Activated gamma-delta T cell treated with Interleukin-2 at 50 U/mL for 16 hours (primary cell): ENCODE measurements at places on chromosomes 2 and 18.

- DNase-seq, result no peak
These were observed 29.2 kb downstream of the PDIA6 start for GRCh38 chr2:10783421-10783820.

GRCh38 chr2:229952256-229952835, 30.0 kb downstream of the FBXO36 start:
- no peak for DNase-seq

GRCh38 chr2:17608251-17608650, 67.8 kb downstream of the VSNL1 start:
- DNase-seq, result no peak

GRCh38 chr2:26566081-26566375, 75.1 kb downstream of the CIB4 start:
- DNase-seq, result no peak

GRCh38 chr2:120109186-120110061, 96.5 kb downstream of the EPB41L5 start:
- no peak for DNase-seq

- DNase-seq, result no peak
These were observed 49.7 kb downstream of the SCN7A start for GRCh38 chr2:166444306-166444705.

DNA sequence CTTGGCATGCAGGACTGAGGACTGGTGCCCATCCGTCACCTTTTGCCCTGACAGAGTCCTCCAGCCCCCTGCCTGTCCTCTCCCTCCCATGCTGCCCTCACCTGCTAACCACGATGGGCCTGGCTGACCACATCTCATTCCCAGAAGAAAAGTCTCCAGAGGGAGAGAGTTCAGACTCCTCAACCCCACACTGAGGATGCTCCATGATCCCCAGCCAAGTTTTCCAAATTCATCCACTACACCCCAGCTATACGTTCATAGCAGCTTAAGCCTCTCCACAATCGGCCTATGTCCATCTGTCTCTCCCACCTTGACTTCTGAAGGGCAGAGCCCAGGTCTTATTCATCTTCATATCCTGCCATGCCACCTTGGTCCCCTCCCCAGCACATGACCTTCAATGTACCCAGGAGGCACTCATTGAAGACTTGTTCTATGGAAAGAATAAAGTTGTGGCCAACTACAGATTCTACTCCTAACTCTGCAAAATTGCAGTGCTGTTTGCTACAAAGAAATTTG, 115.6 kb upstream of the ID2 start:
- DNase-seq, result no peak

GRCh38 chr18:23992089-23992940, 22.2 kb upstream of the TTC39C start:
- DNase-seq, result peak; percentile 41

- DNase-seq, result no peak
These were observed 155.3 kb downstream of the TFCP2L1 start for GRCh38 chr2:121129692-121130091.

GRCh38 chr2:157628477-157629415, at the start of gene ACVR1C:
ACVR1C (minus strand) TSS chr2:157628864; CDS start chr2:157628644, 220 bp downstream.
- DNase-seq, result peak; percentile 66

- DNase-seq, result no peak
These were observed 61.5 kb downstream of the FARP2 start for GRCh38 chr2:241417626-241418025.

GRCh38 chr2:55946793-55947192, 23.2 kb upstream of the EFEMP1 start:
- no peak for DNase-seq

GRCh38 chr2:171712051-171712450, 24.8 kb downstream of the DYNC1I2 start:
- DNase-seq, result no peak

GRCh38 chr2:10501451-10501961, 53.4 kb upstream of the ODC1 start:
- DNase-seq, result no peak

DNA sequence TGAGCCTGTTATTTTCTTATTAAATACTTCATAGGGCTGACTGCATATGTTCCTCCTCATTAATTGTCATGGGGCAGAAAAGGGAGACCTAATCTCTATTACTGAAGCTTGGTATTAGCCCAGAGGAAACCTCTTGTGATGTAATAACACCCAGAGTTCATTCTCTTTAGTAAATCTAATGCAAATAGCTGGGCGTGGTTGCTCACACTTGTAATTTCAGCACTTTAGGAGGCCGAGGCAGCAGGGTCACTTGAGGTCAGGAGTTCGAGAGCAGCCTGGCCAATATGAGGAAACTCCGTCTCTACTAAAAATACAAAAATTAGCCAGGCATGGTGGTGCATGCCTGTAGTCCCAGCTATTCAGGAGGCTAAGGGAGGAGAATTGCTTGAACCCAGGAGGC, 14.7 kb downstream of the DAW1 start:
- no peak for DNase-seq

DNA sequence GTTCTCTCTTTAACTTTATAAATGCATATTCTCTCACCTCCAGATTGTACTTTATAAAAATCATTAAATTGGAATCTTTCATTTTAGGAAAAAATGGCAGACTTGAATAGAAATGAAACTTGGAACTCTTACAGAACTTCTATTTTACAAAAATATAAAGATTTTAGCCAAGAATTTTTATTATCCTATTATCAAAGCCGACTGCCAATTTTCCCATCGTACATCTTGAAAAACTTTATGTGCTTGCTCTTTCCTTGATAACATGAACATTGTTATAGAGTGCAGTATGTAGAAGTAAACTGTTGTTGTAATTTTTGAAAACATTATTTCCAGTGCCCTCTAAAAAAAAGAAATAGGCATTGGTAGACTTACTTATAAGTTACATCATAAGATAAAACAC, 475.7 kb upstream of the REG3G start:
- DNase-seq, result no peak

DNA sequence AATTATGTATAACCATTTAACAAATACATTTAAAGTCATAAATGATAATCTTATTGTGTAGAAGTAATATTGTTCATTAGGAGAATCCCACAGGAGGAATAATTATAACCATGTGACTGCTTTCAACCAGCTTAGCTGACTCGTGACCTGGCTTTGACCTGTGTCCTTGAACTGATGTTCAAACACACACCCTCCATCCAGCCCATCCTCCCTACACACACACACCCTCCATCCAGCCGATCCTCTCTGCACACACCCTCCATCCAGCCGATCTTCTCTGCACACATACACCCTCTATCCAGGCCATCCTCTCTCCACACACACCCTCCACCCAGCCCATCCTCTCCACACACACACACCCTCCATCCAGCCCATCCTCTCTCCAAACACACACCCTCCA, 83.5 kb downstream of the EIPR1 start:
- no peak for DNase-seq

- no peak for DNase-seq
These were observed 173.8 kb upstream of the TMEM200C start for GRCh38 chr18:6069103-6069502.

- no peak for DNase-seq
These were observed 32.4 kb upstream of the MRPL19 start for GRCh38 chr2:75614162-75614651.

GRCh38 chr2:234051374-234052070, 1.0 kb downstream of the SPP2 start:
- no peak for DNase-seq

GRCh38 chr2:35503738-35504199, 851.8 kb upstream of the CRIM1 start:
- DNase-seq, result no peak

DNA sequence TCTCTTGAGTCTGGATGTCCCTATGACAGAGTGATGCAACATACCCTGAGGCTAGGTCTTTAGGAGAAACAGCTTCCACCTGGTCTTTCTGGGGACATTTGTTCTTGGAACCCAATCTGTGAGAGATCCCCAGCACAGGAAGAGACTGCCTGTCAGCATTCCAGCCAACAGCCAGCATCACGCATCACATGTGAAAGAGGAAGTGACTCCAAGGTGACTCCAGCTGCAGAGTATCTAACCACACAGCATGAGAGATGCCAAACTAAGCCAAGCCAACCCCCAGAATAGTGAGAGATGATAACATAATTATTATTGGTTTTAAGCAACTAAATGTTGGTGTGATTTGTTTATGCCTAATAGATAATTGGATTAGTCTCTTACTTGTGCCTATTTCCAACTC, 35.7 kb downstream of the C18orf63 start:
- no peak for DNase-seq

GRCh38 chr2:100606726-100607343, 44.0 kb downstream of the PDCL3 start:
- DNase-seq, result peak; percentile 22

DNA sequence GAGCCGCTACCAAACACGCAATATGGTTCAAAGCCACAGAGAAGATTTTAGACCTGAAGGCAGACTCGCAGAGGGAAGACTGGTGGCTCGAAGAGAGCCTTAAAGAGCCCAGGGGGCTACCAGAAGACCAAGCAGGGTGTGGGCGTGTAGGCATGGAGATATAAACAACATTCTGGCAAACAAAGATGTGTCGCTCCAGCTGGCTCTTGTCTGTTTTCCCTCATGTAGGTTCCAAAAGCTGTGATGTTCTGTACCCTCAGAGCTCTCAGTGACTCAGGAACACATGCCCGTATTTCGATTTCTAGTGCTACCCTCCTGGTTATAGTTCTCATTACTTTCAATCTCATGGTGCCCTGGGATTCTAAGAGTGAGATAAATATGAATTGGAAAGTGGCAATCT, 44.5 kb downstream of the DOCK10 start:
- no peak for DNase-seq

DNA sequence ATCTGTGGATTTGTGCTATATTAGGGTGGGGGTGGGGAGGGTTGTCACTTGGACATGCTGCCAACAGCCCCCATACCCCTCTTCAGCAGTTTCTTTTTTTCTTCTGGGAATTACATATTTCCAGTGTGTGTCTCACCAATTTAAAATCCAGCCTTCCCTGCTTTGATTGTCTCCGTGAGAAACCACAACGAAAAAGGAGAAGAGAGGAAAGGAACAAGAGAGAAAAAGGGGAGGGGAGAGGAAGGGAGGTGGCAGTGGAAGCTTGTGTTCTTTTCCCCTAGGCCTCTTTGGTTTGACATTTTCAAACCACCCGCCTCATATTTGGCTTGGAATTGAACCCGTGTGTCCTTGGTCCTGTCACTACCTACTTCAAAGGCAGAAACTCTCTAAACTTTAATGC, 860 bp downstream of the CTNNA2 start:
- DNase-seq, result no peak

GRCh38 chr2:36780231-36780839, 83.8 kb downstream of the VIT start:
- no peak for DNase-seq
